Stimulated activated CD4-positive, alpha-beta T cell treated with anti-CD3 and anti-CD28 coated beads, Interleukin-4, amount 100 ng/mL, for 48 hours (primary cell): ENCODE measurements at places on chromosomes 3 and 15.

DNA sequence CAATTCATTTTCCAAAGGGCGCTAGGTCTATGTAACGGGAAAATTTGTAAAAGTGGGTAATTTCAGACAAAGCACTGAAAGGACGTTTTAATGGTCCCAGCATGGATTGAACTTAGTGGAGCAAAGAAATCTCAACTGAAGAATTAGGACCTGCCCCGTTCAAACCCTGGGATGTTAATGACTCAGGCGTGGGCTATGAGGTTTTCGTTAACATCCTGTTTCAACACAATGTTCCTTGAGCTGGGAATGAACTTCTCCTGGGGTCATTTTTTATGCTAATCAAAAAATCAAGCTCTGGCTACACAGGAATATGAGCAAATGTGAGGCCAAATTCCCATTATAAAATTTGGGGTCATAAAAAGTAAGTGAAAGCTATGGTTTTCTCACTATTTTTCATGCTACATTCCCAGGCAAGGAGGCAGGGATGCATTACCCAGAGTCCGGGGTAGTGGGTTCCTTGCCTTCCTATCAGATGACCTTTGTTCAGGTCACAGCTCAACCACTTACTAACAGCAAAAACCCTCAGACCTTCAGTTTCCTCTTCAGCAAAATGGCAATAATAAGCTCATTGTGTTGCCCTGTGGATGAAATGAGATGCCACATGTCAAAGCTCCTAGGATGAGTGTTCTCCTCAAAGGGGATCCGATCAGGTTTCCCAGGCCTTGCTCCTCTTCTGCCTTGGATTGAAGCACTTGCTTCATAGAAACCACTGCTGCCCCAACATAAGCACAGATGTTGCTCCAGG lies 271.4 kb downstream of the ARRDC4 start:
- DNase-seq = no peak

DNA sequence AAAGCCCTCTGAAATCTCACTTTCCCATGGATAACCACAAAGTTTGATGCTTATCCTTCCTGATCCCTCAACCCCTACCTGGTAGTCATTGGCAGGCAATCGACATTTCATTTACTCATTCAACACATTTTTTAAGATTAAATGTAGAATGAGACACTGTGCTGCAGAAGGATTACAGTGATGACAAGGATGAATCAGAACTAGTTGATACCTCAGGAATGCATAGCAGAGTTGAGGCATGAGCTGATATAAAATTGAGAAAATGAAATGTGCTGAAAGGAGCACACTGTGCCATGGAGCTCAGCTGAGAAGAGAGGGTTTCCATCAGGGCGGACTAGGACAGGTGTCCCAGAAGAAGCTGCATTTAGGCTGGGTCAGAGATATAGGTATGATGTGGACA lies 48.9 kb upstream of the ACTL6A start:
- no peak for DNase-seq

GRCh38 chr3:36923523-36923943 lies 21.3 kb downstream of the TRANK1 start:
- DNase-seq = no peak

GRCh38 chr3:25658836-25659235 lies 5.9 kb downstream of the TOP2B start:
- DNase-seq = no peak

GRCh38 chr3:111326144-111326995 lies 215.6 kb upstream of the CD96 start:
- DNase-seq = no peak

GRCh38 chr15:48834756-48835155 lies 23.9 kb upstream of the CEP152 start:
- DNase-seq = no peak

DNA sequence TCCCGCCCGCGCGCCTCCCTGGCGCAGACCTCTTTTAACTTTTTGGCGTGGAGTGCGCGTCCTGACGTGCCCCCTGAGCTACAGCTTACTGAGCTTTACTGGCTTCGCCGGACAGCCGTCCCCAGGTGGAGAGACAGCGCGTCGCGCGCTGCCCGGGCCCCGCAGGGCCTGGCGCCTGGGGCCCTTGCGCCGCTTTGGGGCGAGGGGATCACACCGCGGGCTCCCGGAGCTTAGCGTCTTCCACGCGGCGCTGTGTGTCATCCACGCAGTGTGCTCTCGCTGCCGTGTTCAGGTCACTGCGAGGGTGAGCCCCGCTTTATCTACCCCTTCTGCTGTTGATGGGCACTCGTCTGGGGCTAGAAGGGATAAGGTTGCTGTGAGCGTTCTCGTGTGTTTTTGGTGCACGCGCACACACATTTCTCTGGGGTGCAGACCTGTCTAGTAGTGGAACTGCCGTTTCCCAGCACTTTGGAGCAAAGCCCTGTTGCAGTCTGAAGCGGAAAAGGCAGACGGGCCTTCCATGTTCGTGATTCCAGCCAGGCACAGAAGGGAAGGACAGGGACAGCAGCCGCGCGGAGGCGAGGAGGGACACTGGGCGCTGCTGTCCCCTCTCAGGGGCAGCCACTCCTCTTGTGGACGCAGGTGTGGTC lies 33.1 kb upstream of the ALDH1L1 start:
- no peak for DNase-seq

- DNase-seq = no peak
Measured at GRCh38 chr15:85539491-85539890, 159.1 kb downstream of the AKAP13 start.

DNA sequence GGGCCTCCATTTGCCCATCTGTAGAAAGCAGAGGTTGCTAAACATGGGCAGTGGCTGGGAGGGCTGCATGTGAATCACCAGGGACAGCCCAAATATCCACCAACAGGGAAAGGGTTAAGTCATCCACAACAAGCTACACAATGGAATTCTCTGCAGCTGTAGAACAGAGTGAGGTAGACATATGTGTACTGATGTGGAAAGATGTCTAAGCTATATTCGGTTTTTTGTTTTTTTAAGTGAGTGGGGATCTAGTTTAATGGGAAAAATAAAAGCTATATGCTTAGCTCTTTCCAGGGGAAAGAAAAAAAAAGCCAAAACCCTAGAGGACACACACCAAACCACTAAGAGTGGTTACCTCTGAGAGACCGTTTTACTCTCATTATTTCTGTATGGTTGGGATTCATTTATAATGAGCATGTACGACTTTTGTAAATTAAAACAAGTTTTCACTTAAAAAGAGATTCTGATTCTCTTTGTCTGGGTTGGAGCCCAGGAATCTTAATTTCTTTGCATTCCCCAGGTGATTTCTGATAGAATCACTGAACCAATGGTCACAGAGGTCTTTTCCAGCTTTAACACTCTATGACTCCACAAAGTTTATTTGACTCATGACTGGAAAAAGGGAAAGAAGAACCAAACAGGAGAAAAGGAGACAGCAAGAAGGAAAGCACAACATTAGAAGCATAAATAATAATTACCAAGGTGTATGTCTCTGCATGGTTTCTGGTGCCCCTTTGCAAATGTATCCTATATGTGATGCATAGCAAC lies 19.1 kb downstream of the CRABP1 start:
- no peak for DNase-seq

DNA sequence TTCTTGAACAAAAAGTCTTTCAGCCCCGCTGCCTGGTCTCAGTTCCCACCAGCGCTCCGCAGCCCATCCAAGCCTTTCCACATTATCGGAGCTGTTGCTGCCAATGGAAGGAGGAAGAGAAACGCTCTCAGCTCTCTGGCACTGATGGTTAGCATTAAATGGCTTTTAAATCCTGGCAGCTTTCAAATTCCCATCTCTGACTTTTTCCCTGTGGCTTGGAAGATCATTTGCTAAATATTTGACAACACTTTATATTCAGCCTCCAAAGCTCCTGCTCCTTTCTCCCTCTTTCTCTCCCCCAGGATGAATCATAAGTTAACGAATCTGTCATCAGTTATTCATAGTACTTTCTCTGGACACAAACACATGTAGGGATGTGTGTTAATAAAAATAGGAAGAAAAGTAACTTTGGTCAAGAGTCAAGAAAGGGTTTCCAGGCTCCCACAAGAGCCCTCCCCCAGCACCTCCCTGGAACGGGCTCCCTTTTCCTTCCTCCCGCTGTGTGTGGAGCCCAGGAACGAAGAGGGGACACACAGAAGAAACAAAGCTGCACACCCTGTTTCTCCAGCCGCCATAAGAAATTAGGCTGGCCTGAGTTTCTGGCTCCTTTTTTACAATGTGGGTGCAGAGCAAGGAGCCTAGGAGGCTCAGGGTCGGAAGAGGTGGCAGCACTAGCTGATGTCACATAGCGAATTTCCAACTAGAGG lies 47.6 kb upstream of the TSEN2 start:
- DNase-seq = no peak

GRCh38 chr15:58405865-58406264 lies 25.9 kb upstream of the LIPC start:
- no peak for DNase-seq

DNA sequence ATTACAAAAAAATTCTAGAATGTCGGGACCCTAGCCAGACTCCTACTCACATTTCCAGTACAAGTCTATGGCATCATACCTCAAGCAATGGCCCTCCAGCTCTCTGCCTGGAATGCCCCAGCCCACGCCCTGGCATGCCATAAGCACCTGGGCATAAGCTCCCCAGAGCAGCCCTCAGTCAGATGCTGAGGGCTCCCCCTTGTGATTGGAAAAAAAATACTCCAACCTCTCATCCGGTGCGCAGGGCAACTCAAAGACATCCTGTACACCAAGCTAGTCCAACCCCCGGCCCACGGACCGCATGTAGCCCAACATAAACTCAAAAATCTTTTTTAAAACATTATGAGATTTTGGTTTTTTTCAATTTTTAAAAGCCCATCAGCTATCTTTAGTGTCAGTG lies 115.4 kb downstream of the NEK10 start:
- DNase-seq = peak; percentile 0

DNA sequence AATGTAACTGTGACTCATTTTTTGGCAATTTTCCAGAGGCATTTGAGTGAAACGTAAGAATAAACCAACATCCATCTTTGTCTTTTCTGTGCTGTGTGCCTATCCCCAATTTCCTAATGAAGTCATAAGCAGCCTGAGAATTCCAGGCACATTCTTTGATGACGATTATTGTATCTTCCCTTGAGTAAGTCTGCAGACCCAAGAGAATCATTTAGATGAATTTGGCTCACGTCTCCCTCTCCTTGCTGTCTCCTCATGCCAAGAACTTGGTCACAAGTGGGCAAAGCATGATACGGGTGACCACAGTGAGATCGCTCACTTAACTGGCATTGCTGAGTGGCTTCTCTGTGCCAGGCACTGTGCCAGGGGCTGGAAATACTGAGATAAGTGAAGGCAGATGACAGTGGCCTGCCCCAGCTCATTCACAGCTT lies 384.5 kb upstream of the IL12A start:
- DNase-seq = no peak

DNA sequence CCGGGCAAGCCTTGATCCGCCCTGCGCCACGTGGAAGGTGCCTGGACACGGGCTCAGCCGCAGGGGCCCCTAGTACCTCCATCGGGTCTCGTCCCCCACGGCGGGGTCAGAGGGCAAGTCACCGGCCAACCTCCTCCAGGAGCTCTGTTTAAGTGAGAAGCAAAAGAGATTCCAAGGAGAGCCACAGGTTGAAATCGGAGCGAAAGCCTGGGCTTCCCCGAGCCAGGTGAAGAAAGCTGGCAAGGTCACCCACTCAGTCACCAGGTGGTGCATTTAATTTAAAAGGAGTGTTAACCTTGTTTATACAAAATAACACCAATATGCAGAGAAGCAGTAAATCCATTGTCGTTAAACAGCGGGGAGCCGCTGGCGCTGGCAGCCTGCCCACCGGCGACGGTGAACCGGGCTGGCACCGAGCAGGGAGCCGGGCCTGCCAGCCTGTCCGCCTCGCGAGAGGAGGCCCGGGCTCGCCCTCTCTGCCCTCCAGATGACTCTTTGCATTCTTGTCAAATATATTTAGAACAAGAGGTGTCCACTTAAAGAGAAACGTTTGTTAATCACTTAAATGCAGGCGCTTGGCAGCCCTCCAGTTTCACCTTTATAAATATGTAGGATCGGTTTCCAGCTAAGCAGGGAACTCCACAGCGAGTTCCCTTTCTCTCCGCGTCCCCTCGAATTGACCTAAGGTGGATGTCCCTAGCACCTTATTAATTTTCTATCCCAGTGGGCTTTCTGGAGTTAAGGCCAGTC lies 277.3 kb upstream of the NR2F2 start:
- DNase-seq = no peak

DNA sequence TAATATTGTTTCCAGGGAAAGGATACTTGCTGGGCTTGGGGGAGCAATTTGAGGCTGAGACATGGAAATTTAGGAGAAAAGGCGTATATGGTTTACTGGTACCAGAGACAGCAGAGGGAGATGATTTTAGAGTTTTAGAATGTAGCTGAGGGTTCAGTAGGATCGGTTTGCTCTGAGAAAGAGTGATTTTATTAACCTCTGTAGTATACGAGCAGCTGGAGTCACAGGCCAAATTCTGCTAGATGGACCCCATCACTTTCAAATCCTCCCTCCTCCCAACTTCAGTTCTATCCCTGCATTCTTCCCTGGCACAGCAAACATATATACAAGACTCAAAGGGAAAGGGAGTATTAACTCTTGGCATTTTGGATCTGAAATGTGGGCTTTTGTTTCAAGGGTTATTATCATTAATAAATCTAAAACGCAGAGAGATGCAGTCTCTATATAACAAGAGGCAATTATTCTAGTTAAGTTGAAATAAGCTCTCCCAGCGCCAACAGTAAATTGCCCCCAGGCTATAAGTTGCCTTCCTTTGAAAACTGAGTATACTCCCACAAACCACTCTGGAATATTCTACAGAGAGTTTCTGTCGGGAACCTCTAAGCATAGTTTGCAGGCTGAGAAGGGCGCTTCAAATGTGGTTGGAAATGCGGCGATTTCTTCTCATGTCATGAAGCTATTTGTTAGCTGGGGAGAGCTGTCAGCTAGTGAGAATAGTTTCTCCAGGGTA lies 5.4 kb downstream of the CRABP1 start:
- no peak for DNase-seq

DNA sequence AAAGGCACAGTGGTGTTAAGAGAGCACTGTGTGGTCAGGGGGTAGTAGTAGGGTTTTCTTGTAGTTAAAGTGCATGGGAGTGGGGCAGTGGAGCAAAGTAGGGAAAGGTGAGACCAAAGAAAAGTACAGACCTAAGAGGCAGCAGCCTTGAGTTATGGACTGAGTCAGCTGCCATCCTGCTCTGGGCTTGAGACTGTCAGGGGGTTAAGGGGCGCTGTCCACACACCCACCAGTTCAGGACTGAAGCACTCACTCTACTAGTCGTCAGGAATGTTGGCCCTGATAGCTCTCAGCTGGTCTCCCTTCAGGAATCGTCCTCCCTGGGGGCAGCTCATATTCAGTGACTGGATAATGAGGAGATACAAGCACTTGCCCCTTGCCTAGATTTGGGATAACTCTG lies 7.9 kb downstream of the CCR4 start:
- no peak for DNase-seq

DNA sequence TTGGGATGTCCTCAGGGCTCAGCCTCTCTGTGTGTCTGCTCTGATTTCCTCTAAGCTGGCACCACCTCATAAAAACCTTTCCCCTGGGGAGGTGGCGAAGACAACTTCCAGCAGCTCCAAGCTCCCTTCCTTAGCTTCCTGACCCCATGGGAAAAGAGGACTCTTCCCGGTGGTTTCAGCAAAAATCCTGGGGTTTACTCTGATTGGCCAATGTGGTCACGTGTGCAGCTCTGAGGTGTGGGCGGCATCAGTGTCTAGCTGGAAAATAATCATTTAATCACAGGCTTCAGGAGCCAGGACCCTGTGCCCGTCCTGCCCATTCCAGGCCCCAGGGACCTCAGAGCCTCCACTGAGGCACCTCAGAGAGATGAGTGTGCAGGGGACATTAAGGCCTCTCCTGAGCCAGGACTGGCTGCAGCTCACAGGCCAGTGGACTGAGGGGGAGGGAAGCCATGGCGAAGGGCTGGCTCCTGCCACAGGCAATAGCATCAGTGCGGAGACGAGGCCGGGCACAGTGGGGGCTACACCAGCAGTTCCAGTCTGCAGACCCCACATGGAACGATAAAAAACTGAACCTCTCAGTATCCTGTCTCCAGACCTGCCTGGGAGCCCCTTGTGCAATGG lies 104.1 kb downstream of the TPRA1 start:
- DNase-seq = no peak
